ENCODE measurements at places on chromosomes 12 and 14.
A peak's percentile ranks its signal among the peaks of the same experiment; 100 is the strongest.

- no peak for DNase-seq
Observed at GRCh38 chr12:3523058-3523457, 32.1 kb downstream of the PRMT8 start.

GRCh38 chr14:93160353-93160801 is 24.3 kb downstream of the MOAP1 start:
- no peak for DNase-seq

- DNase-seq, result no peak
Observed at GRCh38 chr14:88420187-88420586, 34.7 kb downstream of the SPATA7 start.

- no peak for DNase-seq
Observed at GRCh38 chr14:48473944-48474343, 798.5 kb upstream of the MDGA2 start.

DNA sequence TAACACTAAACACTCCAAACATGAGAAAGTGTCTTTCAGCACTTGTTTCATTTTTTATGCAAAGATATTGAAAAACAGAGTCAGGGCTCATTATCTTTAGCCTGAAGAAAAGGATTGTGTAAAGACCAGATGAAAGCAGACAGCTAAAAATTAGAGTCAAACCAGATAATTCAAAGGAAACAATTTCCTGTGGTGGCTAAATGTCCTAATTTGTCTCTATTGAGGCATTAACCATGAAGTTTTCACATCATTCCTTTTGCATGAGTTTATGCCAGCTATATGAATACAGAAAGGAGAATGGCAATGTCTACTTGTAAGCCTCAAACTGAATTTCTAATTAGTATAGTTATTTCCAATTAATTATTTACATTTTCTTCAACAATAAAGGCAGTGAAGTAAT is 338.5 kb downstream of the FSCB start:
- no peak for DNase-seq

DNA sequence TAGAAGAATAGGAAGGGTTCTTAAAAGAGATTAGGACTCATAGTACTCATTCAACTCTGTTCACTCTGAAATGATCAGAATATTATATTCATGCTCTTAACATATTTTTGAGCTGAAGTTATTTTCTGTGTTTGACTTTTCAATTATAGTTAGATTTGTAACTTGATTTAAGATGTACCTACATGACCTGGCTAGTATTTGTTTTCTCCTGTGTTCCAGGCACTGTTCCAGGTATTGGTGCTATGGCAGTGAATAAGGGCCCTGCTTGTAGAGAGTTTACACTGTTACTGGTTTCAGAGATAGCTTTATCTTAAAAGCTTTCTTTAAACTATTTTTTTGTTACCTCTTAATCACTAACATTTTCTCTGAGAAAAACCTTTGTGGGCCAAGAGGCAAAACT is 19.1 kb upstream of the SLC17A8 start:
- DNase-seq, result no peak

GRCh38 chr14:57928732-57929131 is 62.8 kb upstream of the SLC35F4 start:
- DNase-seq, result no peak

- DNase-seq, result no peak
Observed at GRCh38 chr14:76484355-76484754, 108.4 kb downstream of the ESRRB start.

- DNase-seq, result no peak
Observed at GRCh38 chr12:115320451-115320850, 636.5 kb upstream of the TBX3 start.

- DNase-seq, result no peak
Observed at GRCh38 chr12:111981987-111982386, 31.0 kb downstream of the TMEM116 start.

- DNase-seq, result peak; percentile 77
Observed at GRCh38 chr14:105489542-105490266, 1.3 kb upstream of the TEDC1 start.

DNA sequence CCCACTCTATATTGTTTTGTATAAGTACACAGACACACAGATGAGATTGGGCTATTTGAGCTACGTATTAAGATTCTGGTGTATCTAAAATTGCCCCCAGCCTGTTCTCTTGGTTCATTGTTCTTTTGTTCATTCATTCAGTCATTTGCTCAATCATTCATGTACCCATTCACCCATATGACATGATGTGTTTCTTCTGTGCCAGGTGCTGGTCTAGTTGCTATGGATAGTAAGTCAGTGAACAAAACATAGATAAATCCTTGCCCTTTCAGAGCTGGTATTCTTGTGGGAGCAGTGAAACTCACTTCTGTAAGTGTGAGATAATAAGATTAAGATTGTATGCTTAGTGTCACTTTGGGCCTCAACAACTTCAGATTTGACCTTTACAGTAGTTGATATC is 191.3 kb downstream of the TMTC2 start:
- no peak for DNase-seq

GRCh38 chr12:131218026-131218922 is 264.6 kb downstream of the ADGRD1 start:
- no peak for DNase-seq

GRCh38 chr12:14885718-14886221 is at the start of gene MGP:
Gene MGP (minus strand): TSS chr12:14885854. CDS start chr12:14885791, 63 bp downstream.
- no peak for DNase-seq

- no peak for DNase-seq
Observed at GRCh38 chr14:35215110-35215813, 76.9 kb upstream of the PSMA6 start.

GRCh38 chr14:68141281-68142088 is 321.9 kb downstream of the RAD51B start:
- DNase-seq, result no peak

DNA sequence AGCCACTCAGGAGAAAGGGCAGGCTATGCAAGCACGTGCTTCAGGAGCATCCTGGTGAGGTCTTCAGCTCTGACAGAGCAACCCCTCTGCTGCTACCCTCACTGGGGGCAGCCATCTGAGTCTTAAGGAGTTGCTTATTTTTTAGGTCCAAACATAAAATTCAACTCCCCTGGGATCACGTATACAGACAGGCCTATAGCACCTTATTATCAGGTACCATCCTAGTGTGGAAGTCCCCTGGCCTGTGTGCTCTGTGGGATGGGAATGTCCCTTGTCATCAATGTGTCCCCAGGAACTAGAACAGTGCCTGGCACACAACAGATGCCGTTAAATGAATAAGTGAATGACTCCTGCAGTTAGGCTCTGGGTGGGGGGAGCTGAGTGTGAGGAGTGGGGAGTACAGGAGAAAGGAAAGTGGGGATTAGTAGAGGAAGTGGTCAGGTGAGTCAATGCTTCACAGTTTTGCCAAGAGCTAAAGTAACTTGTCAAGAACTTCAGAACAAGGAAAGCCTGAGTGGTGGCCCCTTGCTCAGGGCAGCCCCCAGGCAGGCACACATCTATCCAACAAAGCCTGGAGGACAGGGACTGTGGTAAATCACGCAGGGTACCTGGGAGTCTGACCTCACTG is 33.5 kb downstream of the DAD1 start:
- DNase-seq, result no peak

GRCh38 chr12:129651951-129652350 is 251.9 kb downstream of the TMEM132D start:
- DNase-seq, result no peak

Measured in activated CD8-positive, alpha-beta memory T cell treated with anti-CD3 and anti-CD28 coated beads for 1 hour (primary cell).